Stimulated activated CD8-positive, alpha-beta memory T cell treated with anti-CD3 and anti-CD28 coated beads, Interleukin-4, amount 100 ng/mL, for 1 hour (primary cell): ENCODE measurements at places on chromosomes 5 and 9.

- DNase-seq: no peak
Measured at GRCh38 chr9:116693233-116693731, 6.2 kb downstream of the TRIM32 start.

GRCh38 chr9:108478431-108479332, 377.1 kb downstream of the ACTL7B start:
- DNase-seq: no peak

DNA sequence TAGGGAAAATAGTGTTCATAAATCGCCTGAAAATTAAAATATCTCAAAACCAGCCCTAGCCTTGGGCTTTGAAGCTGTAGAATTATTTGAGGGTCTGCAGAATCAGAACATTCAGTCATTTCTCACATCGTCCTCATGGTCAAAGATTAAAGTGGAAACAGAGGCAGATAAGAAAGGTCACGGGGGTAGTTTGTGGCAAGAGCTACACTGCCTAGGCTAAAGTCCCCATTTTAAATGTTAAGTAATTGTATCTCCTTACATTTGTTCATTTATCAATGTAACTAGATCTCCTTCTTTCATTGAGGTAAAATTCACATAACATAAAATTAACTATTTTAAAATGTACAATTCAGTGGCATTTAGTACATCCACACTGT, 139.2 kb downstream of the TLE1 start:
- DNase-seq: no peak

DNA sequence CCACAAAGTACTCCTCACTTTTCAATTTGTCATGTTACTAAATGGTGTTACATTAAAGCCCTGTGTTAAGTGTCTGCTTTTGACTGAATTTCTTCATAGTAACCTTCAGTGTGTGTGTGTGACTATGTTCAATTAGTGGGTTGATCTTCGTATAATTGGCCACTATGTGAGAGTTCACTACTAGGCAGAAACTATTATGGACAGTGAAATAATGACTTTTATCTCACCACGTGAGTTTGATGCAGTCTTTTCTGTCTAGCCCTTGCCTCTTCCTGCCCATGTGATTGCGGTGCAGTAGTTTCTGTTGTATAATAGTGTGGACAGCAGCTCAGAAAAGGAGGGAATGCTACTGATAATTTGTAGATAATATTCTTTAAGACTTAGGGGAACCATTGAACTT, 1.8 kb upstream of the MAML1 start:
- no peak for DNase-seq

DNA sequence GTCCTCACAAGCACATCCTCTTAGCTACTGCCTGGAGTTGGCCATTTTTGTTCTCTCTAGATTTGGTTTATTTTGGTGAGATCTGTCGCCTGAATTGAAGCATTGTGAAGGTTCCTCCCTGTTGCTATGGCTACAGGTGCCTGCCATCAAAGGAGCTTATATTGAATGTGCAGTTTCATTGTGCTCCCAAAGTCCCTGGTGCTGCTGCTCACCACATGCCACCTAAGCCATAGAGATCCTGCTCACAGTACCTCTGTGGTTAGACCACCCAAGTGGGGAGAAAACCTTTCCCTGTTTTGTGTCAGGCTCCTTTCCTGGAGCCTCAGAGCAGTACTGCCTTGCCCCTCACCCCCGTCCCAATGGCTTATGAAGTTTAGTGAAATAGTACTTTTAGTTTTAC, 383.4 kb downstream of the TMEM38B start:
- no peak for DNase-seq

DNA sequence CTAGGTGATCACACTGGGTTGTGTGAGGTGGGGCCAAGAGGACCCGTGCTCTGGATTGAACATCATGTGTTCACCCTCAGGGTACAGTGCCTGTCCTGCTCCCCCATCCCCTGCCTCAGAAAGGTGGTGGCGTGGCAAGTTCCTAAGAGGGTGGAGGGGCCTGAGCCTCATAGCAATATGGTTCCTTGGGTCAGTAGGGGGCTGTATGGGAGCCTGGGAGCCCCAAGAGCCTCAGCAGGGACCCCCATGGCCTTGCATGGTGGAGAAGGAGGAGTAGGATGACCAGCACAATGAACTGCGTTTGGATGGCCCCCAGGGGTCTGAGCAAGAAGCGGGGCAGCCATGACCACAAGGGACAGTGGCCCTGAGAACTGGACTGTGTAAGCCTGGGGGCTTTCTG, 89.6 kb upstream of the SHB start:
- DNase-seq: no peak

DNA sequence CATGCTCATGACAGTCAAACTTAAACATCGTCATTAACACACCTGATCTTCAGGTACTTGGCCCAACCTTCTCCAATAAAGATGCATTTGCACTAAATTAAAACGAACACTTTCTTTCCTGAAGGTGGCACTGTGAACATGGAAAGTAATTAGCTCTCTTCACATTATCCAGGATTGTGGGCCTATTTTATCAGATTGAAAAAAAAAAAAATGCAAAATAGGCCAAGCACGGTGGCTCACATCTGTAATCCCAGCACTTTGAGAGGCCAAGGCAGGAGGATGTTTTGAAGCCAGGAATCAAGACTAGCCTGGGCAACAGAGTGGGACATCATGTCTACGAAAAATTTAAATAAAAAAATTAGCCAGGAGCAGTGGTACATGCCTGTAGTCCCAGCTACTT, 14.4 kb upstream of the CDC20B start:
- no peak for DNase-seq

- no peak for DNase-seq
Measured at GRCh38 chr5:173554038-173554955, 62.2 kb downstream of the BOD1 start.

- DNase-seq: no peak
Measured at GRCh38 chr5:3376611-3377010, 219.0 kb upstream of the IRX1 start.

- no peak for DNase-seq
Measured at GRCh38 chr5:82312373-82312856, 34.3 kb upstream of the RPS23 start.

DNA sequence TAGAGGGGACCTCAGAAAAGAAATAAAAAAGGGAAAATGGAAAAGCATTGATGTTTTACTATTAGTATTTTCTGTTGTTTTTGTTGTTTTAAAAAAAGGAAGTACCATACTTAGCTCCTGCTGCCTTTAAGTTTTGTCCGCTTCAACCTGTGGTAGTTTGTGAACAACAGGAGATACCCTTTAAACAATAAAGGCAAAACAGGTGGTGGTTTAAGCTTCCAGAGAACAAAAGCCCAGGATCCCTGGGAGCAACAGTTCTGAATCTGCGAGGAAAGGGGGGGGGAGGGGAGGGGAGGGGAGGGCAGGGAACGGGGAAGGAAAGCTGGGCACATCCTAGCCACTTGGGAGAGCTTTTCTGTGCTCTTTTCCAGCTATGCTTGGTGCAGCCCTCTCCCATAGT, 2.1 kb upstream of the PSIP1 start:
- DNase-seq: no peak

GRCh38 chr9:129834489-129835127, 467 bp downstream of the C9orf78 start:
- peak; percentile 23 for DNase-seq

- no peak for DNase-seq
Measured at GRCh38 chr9:135309763-135310125, 169.8 kb upstream of the PPP1R26 start.
